Vagina (tissue), 2 donors: ENCODE measurements at places on chromosomes 16 and 17.

- DNase-seq, result no peak
These were observed 43.4 kb downstream of the ENGASE start for GRCh38 chr17:79117905-79118487.

DNA sequence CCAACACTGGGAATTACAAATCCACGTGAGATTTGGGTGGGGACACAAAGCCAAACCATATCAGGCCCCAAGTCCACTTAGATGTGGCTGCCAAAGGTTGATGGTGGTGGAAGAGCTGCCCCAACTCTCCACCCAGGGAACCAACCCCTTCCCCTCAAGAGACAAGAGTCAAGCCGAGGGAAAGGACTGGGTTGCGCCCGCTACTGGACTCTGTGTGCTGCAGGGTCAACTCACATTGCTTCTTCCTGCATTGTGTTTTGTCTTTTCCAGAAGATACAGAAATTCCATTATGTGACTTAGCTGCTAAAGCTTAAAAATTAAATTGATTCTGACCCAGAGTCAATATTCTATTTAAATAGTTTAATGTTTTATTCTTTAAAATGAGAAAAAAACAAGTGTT lies 58.5 kb downstream of the ADAMTS18 start:
- DNase-seq, result no peak

DNA sequence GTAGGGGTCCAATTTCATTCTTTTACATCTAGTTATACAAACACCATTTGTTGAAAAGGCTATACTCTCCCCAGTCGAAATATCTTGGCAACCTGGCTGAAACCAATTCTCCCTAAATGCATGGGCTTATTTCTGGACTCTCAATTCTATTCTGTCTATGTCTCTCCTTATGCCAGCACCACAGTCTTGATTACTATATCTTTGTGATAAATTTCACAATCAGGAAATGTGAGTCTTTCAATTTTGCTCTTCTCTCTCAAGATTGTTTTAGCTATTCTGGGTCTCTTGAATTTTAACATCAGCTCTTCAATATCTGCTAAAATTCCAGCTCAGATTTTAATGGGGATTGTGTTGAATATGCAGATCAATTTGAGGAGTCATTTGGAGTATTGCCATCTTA lies 5.9 kb upstream of the TRIM25 start:
- no peak for DNase-seq

- DNase-seq, result no peak
These were observed 627 bp upstream of the TSPOAP1 start for GRCh38 chr17:58329035-58329809.

- no peak for DNase-seq
These were observed 57.1 kb upstream of the KCNJ16 start for GRCh38 chr17:70017941-70018340.

DNA sequence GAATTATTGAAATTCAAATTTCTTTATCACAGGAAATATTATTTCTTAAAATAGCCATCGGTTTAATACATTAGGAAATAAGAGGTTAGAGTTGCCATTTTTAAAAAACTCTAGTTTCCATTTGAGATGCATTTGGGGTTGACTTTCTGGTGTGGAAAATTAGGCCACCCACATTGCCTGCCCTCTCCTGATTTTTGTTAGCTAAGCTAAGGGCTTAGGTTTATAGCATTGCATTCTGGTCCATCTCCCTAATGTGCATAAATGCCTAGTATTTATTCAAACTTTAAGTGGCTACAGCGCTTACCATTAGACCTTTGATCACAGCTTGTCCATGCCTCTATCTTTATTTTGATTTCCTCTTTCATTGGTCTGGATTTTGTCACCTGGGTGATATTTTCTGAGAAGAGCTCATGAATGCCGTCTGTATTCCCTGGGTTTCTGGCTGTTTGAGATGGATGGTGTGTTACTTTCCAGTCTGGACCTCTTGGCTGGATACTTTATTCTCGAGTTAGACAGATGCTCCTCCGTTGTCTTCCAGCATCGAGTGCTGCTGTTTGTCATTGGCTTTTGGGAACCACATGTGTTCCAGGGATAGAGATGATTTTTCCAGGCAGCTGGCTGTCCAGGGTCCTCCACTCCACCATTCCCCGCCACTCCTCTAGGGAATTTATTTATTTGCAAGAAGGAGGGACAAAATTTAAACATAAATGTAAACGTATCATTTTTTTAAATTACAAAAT lies 120.3 kb downstream of the KATNIP start:
- no peak for DNase-seq

- no peak for DNase-seq
These were observed 194.3 kb downstream of the CCDC182 start for GRCh38 chr17:57550668-57551315.

DNA sequence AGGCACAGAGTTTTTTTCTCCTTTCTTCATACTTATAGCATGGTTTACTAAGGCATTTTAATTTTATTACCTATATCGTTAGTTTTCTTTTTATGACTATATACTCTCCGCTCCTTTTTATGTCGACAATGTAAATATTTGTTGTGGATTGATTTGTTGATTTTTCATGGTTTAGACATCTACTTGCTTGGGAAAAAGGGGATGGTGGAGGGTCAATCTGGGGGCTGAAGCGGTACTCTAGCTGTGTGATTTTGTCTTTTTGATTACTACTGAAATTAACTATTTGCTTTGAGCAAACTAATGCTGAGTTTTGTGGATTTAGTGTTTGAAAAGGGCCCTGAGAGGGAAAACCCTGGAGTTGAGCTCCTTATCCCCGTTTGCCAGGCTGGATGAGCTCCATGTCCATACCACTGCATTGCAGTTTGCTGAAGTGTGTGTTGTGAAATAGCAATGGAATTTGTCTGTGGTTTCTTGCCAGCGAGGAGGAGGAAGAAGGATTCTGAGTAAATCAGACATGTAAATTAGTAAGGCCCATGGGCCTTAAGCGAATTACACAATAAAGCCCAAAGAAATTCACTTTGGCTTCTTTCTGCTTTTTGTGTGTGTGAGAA lies 72.0 kb downstream of the FTO start:
- DNase-seq, result no peak

DNA sequence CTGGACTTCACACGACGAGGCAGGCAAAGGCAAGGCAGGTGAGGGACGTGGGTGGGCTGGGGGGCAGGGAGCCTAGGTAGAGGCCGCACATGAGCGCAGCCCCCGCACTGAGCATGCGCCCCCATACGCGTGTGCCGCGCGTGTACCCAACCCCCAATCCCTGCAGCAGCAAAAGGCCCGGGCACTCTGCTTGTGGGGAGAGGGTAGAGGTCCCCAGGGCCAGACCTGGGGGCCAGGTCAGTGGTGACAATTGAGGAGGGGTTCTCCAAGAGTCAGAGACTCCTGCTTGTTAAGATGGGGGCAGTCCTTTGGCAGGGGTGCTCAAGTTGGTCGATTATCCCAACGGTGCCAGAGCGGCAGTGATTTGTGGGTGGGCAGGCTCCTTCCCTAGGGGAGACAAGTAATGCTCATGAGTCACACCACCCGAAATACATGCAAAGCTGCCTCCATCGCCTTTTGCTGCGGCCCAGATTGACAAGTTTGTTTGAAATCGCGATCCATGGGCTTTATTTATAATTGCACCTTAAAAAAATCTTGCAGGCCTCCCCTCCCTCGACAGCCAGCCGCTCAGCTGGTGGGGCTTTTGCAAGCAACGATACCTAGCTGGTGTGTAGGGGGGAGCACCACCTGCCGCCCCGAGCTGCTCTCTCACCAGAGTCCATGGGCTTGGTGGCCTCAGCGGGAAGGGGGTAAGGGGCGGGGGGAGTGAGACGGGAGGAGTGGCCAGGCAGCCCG lies 1.1 kb upstream of the GIT1 start:
- DNase-seq, result no peak

DNA sequence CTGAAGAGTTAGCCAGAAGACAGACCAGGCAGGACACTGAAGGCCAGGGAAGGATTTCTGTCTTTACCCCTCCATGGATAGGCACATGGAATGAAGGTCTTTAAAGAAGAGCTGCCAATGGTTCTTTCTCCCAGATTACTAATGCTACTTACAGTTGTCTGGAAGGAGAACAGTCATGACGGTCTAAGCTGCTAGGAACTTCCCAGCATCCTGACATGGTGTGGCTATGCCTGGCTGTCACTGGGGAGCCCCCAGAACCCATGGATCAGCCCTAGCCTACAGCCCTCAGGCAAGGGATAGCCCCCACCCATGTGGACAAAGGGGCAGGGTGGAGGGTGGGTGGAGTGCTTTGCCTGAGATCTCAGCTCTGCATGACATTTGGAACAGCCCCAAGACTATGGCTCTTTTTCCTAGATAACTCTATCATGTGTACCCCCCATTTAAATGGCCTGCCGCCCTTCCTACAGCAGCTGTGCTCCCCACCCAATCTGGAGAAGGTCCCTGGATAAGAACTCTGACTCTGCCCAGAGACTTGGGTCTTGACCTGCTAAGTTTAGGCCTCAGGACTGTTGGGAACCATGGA lies 9.2 kb upstream of the KAT7 start:
- no peak for DNase-seq

- no peak for DNase-seq
These were observed 12.4 kb upstream of the TIMP2 start for GRCh38 chr17:78937561-78937960.

GRCh38 chr16:55436587-55436986 lies 42.4 kb upstream of the MMP2 start:
- DNase-seq, result no peak
